ENCODE measurements at places on chromosomes 6 and 20.

GRCh38 chr6:130824978-130825694 is 2.1 kb upstream of the SMLR1 start:
- no peak for DNase-seq

DNA sequence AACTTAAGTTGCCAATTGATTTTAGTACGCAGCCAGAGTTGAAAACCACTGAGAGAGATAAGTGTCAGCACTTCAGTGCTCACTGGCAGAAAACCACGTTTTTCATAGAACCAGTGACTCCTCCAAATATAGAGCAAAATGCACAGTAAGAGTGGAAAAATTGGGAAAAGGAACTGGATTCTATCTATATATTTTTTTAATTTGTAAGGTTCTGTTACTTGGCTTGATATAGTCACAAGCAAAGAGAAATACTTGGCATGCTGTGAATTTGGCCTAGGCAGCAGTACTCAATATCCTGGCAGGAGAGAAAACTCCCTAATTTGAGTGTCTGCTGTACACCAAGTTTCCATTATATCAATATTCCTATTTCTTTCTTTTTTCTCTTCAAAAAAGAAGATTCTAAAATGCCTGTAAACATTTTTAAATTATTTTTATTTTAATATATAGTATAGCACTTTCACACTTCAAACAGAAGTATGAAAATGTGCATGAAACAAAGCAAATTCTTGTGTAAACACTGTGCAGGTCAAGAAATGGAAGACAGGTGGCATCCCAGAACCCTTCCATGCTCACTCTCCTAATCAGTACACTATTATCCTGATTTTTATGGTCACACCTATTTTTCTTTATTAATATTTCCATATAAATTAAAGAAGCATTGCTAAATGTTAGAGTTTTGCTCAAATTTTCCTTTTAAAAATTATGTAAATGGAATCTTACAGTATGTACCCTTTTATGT is 561.8 kb upstream of the RNF217 start:
- DNase-seq: no peak

- DNase-seq: no peak
These were observed 31.7 kb downstream of the C6orf52 start for GRCh38 chr6:10662742-10663141.

GRCh38 chr6:98827295-98828159 is 6.8 kb upstream of the POU3F2 start:
- no peak for DNase-seq

DNA sequence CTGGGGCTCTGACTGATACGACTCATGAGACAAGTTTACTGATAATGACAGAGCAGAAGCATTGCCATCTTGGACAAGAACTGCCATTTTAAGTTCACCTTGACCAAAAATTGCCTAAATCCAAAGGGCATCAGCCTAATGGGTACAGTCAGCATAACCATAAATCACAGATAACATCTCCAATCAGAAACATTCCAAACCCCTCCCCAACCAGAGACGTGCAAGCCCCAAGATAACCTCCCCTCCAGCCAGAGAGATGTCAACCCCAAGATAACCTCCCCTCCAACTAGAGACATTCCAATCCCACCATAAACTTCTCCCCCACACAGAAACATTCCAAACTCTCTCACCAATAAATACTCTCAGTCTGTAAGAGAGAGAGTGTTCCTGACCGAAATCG is 10.5 kb downstream of the GPLD1 start:
- DNase-seq: no peak

DNA sequence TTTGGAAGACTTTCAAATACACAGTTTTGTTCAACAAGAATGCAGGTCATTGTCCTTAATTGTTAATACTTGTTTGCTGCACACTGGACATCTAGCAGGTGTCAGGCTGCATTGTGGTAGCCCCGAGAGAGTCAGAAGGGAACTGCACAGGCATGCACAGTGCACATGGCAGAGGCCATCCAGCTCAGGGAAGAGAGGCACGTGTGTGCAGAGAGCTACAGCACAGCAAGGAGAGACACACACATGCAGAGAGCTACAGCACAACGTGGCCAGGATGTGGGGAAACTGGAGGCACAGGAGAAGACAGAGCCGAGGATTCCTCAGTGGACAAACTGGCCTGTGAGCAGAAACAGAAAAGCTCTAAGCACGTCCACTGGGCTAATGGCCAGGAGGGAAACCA is 272.0 kb downstream of the SMOC2 start:
- DNase-seq: no peak

DNA sequence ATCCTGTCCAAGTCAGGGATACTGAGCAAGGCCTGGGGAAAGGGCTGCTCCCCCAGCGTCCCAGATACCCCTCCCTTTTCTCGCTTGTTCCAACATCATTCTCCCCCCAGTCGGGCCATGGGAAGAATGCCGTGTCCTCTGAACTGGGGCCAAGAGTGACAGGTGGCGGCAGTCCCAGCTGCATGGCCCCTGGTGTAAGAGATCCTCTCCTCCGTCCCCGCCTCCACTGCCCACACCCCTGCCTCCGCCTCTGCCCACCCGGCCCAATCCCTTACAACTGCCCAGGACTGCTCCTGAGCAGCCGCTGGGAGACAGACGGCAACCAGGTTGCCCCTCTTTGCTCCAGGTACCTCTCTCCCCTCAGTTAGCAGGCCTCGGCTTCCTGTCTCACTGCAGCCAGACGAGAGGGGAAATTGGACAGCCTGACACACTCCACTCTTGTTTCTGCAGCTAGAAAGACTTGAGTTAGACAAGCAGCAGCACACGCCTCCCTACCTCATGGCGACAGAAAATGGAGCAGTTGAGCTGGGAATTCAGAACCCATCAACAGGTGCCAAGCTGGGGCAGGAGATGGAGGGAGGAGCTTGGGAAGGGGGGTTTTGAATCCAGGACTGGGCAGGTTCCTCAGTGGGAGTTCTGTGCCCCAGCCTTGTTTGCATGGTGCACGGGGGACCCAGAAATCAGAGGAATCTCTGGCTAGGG is at the start of gene MYLK2:
TSS of gene MYLK2 (plus strand) at position 274 of the 702 bp plus-strand sequence. CDS start at position 499, 225 bp downstream.
- DNase-seq: no peak

DNA sequence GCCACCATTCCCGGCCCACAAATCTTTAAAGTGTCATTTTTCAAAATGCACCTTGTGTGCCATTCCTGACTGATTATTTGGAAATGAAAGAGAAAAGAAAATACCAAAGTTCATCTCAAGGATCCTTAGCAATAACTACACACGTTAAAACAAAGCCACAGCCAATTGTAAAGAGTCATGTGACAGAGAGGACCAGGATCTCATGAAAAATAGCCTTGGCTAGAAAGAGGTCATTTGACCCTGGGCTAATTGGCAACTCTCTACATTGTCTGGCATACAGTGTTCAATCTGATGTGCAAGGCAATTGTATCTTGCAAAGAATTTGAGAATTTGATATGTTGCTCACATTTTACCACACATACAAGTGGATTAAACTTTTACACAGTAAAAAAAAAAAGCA is 31.6 kb upstream of the HLA-G start:
- no peak for DNase-seq

DNA sequence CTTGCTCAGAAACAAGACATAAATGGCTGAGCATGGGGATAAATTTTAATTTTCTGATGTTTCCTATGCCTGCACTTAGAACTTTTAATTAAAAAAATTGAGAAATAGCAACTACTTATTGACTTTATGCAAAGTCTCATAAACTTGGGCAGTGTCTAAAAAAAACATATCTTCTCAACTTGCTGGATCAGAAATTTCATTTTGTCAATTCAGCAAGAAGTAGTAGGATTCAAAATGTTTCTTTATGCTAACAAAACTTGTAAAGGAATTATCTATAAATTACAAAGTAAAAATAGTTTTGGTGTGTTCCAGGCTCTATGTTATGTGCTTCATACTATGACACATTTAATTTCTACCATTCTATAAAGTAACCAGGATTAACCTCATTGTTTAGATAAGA is 562.2 kb upstream of the IMPG1 start:
- DNase-seq: no peak
